Lower leg skin (tissue), 4 donors: ENCODE measurements at places on chromosomes 11 and 22. TPM values are rescaled to one million over a fixed set of nuclear protein-coding genes. Genes with fewer than 3 reads are reported as not detected.

- DNase-seq: no peak
Observed at GRCh38 chr22:44344407-44344806, 31.7 kb upstream of the SHISAL1 start.

Gene CHADL
- 12.3 TPM for total RNA-seq

Gene AQP11
- total RNA-seq: 0.55 TPM

DNA sequence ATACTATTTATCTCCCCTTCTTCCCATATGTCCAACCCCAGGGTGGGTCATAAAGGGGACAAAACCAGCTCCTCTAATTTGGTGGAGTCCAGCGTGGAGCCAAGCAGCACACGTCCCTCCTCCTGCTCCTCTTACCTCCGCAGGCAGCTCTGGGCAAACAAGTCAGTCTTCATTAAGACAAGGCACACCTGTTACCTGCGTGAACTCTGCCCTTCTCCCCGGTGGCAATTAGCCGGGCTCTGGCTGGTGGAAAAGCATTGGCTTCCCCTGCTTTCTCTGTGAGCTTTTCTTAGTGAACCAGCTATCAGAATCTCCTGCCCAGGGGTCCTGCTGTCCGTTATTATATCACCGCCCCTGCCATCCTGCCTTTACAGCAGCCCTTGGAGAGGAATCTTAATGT is 418.7 kb upstream of the CADM1 start:
- DNase-seq: no peak

- no peak for DNase-seq
Observed at GRCh38 chr11:47499161-47499560, 50.2 kb upstream of the RAPSN start.

DNA sequence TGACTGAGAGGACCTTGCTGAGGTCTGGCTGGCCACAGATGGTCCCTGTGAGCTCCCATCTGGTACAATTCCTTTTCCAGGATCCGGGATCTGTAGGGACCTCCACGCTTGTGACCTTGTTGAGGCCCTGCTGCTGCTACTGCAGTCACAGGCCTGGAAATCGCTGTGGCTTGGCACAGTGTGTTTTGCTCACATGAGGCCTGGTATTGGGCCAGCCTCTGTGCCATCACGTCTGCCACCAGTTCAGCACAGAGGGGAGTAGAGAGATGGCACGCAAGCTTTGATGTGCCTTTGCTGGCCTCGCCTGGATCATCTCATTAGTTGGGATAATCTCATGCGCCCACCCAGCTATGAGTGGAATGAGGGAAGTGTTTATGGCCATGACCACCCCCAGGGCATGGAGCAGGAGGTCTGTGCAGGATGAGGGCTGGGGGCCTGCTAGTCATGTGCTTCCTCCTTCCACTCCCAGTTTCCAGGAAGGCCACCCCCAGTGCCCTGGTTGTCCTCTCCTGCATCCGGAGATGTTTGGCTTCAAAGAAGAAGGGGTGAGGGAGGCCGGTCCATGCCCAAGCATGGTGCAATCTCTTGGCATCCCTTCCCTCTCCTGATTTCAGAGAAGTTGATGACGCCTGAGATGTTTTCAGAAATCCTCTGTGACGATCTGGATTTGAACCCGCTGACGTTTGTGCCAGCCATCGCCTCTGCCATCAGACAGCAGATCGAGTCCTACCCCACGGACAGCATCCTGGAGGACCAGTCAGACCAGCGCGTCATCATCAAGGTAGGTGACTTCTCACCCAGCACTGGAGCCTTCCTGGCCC is 22.4 kb downstream of the DERL3 start:
- DNase-seq: no peak

Gene SYT7
- 1.5 TPM for total RNA-seq

DNA sequence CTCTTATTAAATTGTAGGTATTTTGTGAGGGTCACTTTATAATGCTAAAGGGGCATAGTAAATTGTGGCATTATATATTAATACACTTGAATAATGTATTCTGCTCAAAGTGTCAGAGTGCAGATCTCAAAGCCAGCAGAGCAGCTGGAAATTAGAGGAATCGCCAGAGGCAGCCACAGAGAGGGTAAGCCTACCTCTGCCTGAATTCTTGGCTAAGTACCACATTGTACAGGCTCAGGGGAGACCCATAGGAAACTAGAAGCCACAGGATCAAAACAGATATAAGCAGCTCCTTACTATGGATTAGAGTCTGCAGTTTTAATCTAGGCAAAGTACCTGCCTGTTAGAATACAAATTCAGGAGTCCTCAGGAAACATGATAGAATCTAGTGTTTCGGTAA is 249.3 kb downstream of the DDX10 start:
- no peak for DNase-seq

GRCh38 chr22:46293577-46294260 is 3.0 kb upstream of the GTSE1 start:
- DNase-seq: no peak

GRCh38 chr11:132782102-132782501 is 750.2 kb downstream of the OPCML start:
- DNase-seq: no peak

GRCh38 chr11:65962141-65962564 is 619 bp downstream of the SART1 start:
- no peak for DNase-seq
